NCI-H345 (cell line): ENCODE measurements at places on chromosomes 13 and 19.

GRCh38 chr13:35793823-35794222 is 317.3 kb upstream of the MAB21L1 start:
- DNase-seq, result no peak

- DNase-seq, result no peak
These were observed 50.2 kb downstream of the SIPA1L3 start for GRCh38 chr19:37957176-37957575.

DNA sequence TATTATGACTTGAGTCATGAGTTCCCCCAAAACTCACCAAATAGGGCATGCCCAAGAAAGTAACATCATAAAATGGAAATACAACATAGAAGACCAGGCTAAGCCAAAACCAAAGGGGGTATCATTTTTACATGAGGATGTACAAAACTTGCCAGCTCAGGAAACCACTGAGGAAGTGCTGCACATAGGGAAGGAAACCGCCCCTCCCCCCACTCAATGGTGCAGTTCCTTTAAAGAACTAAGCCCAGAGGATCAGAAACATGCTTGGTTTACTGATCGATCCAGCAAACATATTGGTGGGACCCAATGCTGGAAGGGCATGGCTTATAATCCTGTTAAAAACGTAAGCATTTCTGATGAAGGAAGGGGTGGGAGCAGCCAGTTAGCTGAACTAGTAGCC is 4.2 kb upstream of the ZNF486 start:
- no peak for DNase-seq

DNA sequence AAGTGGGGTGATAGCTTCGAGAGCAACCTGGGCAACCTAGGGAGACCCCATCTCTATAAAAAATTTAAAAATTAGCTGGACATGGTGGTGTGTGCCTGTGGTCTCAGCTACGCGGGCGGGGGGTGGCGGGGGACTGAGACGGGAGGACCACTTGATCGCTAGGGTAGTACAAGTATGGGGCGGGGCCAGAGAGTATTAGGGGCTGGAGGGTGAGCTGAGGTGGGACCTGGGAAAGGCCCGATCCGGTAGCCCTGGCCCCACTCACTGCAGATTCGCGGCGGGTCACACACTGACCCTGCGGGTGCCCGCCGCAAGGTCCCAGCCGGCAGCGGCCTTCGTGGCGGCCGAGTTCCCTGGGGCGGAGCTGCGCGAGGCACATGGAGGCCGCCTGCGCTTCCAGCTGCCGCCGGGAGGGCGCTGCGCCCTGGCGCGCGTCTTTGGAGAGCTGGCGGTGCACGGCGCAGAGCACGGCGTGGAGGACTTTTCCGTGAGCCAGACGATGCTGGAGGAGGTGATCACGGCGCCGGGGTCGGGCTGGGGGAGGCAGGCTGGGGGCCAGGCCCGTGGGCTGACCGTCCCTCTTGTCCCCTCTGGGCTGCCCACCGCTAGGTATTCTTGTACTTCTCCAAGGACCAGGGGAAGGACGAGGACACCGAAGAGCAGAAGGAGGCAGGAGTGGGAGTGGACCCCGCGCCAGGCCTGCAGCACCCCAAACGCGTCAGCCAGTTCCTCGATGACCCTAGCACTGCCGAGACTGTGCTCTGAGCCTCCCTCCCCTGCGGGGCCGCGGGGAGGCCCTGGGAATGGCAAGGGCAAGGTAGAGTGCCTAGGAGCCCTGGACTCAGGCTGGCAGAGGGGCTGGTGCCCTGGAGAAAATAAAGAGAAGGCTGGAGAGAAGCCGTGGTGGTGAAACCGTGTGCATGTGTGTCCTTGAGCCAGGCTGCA is 2.0 kb upstream of the ARHGAP45 start:
- peak; percentile 33 for DNase-seq

DNA sequence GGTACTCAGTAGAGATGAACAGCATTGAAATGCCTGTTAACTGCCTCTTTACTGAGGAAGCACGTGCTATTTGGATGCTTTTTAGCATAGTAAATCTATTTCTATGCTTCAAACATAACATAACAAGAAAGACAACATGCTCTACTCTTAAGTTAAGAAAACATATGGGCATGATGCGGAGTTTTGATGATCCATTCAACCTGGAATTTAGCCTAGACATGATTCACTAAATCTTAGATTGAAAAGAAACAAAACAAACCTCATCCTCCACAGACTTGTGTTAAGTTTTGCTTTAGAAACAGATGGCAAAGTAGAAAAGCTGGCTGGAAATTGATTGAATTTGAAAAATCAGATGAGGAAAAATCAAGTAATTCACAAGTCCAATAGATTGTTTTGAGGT is 593.8 kb downstream of the OLFM4 start:
- no peak for DNase-seq

DNA sequence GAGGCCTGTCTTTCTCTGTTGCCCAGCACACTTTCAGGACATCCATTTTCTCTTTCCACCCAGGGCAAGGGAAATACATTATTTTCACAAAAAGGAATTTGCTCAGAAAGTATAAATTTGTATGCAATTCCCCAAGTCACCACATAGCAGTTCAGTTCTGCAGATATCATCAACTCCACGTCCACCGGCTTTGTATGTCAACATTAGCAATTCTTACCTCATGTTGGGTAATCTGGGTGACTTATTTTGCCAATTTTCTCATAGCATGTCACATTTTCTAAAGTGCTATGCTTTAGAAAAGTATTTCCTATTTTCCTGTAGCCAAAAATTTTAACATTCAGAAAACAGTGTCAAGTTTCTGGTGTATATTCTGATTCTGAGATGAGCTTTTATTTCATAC is 501.8 kb downstream of the EFNB2 start:
- DNase-seq, result no peak

- no peak for DNase-seq
These were observed 368.2 kb upstream of the TSHZ3 start for GRCh38 chr19:31717269-31717923.

DNA sequence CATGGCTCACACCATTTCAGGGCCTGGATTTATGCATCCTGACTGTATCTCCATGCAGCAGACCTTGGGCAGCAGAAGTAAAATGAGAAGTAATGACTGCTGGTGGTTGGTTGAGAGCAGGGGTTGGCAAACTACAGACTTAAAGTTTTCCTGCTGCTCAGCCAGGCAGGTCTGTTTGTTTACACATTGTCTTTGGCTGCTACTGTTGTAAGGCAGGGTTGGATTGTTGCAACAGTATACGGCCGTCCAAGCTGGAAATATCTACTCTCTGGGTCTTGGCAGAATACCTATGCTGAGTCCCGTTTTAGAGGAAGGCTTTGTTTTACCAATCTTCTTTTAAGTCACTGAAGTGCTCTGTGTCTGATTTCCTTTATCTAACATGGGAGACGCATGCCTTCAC is 13.5 kb downstream of the SNRNP70 start:
- no peak for DNase-seq

GRCh38 chr19:23401086-23401610 is 5.9 kb upstream of the ZNF91 start:
- no peak for DNase-seq

GRCh38 chr19:4976401-4977298 is 7.7 kb downstream of the KDM4B start:
- no peak for DNase-seq

DNA sequence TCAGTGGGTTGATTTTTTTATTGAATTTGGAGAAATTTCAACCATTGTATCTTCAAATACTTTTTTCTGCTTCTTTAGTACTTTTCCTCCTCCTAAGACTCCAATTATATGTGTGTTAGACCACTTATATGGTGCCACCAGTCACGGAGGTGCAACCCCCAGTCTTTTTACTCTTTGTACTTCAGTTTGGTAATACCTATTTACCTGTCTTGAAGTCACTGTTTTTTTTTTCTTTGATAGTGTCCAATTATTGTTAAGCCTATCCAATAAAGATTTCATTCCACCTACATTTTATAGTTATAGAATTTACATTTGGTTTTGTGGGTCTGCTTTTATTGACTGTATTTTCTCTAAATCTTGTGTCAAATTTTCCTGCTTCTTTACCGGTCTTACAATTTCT is 14.9 kb downstream of the ZNF283 start:
- no peak for DNase-seq

- DNase-seq, result no peak
These were observed 27.5 kb upstream of the TEX29 start for GRCh38 chr13:111292710-111293485.

DNA sequence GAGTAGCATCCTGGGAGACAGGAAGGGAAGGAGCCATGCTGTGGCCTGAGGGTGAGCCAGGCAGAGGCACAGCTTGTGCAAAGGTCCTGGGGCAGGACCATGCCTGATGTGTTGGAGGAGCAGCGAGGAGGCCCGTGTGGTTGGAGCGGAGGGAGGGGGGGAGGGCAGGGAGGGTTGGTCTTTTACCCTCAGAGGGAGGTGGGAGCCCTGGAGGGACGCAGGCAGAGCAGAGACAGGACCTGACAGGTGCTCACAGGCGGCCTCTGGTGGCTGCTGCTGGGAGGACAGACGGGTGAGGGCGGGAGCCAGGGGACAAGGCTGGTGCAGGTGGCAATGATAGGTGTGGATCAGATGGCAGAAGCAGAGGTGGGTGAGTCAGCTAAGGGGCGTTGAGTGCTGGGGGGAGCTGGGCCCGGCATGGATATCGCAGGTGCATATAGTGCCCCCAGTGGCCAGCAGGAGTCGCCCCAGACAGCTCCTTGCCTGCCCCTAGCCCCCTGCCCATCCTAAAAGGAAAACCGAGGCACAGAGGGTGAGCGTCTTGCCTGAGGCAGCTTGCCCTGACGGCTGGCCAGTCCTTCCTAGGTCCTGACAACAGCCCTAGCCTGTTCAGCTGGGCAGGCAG is 9.8 kb upstream of the GNA15 start:
- DNase-seq, result peak; percentile 49

DNA sequence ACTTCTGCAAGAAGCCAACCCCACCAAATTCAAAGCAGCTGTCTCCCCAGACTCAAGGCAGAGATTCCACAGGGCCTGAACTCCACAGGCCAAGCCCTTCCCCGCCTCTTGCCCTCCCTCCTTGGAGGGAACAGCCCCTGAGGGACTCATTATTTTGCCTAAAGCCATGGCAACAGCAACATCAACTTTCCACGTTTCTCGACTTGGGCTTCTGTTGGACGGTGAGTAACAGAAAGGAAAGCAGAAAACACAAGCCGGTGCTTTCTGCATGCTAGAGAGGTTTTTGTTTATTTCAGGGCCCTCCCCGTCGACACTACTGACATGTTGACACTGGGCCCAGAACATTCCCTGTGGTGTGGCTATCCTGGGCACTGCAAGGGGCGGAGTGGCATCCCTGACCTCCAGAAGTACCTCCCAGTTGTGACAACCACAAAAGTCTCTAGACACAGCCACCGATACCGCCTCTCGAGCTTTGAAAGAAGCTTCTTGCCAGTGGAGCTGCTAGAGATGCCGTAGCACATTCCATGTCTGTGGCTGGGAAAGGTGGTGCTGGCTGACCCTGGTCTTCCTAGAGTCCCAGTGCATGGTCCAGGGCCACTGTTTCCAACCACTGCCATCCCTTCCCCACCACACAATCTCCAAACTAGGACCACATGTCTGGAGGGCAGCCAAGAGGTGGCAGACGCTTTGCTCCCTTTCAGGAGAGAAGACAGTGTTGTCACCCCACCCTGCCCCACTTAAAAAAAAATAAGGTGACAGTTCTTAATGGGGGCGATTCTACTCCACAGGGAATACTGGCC is 12.8 kb downstream of the CAPS start:
- no peak for DNase-seq

GRCh38 chr19:4206818-4207484 is 22.4 kb upstream of the EBI3 start:
- DNase-seq, result no peak

DNA sequence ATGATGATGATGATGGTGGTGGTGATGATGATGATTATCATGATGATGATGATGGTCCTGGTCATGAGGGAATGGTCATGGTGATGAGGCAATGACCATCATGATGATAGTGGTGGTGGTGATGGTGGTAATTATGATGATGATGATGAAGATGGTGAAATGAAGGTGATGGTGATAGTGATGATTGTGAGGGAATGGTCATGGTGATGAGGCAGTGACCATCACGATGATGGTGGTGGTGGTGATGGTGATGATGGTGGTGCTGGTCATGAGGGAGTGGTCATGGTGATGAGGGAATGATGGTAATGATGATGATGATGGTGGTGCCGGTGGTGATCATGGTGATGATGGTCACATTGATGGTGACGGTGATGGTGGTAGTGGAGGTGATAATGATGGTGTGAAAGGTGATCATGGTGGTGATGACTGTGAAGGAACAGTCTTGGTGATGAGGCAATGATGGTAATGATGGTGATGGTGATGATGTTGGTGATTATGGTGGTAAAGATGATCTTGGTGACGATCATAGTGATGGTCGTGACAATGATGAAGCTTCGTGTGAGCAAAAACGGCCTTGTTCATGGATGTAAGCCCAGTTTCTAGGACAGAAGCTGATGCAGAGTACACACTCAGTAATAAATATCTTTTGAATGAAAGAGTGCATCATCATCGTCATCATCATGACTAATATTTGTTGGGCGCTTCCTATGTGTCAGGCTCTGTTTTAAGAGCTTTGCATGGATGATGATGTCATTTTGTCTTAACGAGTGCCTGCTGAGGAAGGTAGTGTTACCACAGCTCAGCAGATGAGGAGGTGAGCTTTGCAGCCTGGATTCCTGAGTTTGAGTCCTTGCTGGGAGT is 17.3 kb downstream of the SBK2 start:
- no peak for DNase-seq

DNA sequence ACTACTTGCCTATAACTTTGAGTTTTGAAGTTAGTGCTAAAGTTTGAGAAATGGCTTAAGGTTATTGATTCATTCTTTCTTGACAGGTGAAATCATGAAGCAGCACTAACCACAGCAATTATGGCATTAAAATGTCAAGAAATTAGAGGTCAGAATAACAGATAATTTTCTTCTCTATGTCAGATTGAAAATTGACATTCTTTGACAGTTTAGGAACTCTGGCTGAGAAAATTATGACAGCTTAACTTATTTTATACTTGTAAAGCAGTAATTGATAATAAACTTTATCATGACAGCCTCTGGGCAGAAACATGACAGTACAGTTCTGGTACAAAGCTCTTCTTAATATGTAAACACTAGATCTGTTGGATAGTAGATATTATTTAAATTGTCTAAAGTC is 155.2 kb upstream of the MAB21L1 start:
- DNase-seq, result no peak
